ENCODE measurements at places on chromosomes 1 and 21. TPM values are rescaled to one million over a fixed set of nuclear protein-coding genes. Genes with fewer than 3 reads are reported as not detected.

STIL gene
- 5.0 TPM for total RNA-seq

PIK3R3 gene
- 36.3 TPM for total RNA-seq

PFKL gene
- total RNA-seq: 129 TPM

FAM229A gene
- 3.6 TPM for total RNA-seq

CD58 gene
- 19.6 TPM for total RNA-seq

ARHGEF16 gene
- 1.1 TPM for total RNA-seq

SYCP1 gene
- not detected for total RNA-seq

SPRR1A gene
- total RNA-seq: not detected

LEPR gene
- 5.9 TPM for total RNA-seq

SLC2A5 gene
- total RNA-seq: 0.27 TPM

TFF3 gene
- not detected for total RNA-seq

RNF186 gene
- not detected for total RNA-seq

GRCh38 chr1:244080343-244080929 is 29.4 kb downstream of the ZBTB18 start:
- no peak for DNase-seq

- DNase-seq: peak; percentile 41
Observed at GRCh38 chr1:82517586-82517985, 716.9 kb downstream of the ADGRL2 start.

DNA sequence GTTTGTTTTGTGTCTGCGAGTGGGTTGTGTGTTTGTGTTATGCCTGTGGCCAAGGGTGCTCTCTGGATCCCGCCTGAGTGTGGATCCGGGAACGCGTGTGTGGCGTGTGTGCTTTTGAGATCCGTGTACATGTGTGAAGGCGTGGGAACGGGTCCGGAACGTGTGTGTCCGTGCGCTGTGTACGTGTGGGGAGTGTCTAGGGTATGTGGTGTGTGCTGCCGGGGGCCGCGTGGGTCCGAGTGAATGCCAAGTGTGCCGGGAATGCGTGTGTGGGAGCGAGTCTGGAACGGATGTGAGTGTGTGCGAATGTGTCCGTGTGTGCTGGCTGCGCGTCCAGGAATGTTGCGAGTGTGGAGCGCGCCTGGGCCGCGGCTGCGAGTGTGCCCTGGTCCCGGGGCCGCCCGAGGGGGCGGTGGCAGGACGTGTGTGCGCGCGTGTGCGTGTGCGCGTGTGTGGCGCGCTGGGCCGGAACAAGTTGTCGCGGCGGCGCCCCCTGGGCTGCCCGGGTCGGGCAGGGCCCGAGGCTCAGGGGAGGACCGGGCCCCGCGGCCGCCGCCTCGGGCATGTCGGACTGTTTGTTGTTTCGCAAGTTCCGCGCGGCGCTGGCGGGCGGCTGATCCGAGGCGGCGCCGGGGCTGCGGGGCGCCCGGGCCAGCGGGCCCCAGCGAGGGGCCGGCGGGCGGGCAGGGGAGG is 953 bp downstream of the PTPRU start:
- peak; percentile 79 for DNase-seq

- no peak for DNase-seq
Observed at GRCh38 chr1:235270625-235271024, 57.4 kb downstream of the ARID4B start.

- DNase-seq: no peak
Observed at GRCh38 chr1:225899044-225899925, 10.3 kb upstream of the LEFTY1 start.

DNA sequence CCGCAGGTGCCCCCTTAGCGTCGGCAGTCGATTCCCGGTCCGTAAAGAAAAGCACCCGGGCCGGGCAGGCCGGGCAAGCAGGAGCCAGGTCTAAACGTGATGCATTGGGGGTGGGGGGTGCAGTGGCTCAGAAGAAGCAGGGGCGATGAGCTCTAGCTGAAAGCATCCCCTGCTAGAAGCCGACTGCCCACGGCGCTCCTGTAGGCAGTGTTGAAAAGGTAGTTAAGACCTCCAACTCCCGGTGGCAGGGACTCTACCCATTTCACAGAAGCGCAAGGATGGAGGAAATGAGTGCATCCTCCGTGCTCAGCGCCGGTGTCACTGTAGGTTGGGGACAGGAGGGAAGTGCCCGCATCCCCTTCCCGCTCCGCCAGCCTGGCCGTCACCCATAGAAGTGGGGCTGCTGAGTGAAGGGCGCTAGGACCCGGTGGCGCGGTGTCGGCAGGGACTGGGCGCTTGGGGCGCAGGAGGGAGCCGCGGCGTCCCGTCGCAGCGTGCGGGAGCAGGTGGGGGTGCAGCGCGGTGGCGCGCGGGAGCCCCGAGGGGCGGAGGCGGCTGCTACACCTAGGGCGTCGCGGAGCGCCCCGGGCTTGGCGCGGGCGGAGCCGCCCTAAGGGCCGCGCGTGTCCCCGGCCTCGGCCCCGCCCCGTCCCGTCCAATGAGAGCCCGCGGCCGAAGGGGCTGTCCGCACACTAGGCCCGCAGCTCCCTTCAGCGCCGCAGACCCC is at the start of gene WNT2B:
TSS of gene WNT2B (plus strand) at position 688 of the 727 bp plus-strand sequence. CDS start 298 bp downstream, outside the sequence.
- DNase-seq: no peak

GRCh38 chr21:45451091-45451740 is 46.3 kb downstream of the COL18A1 start:
- DNase-seq: no peak

GRCh38 chr1:42681741-42682483 is at the start of gene YBX1:
YBX1 (plus strand) TSS chr1:42682418; CDS start chr1:42682566, 148 bp downstream.
- DNase-seq: peak; percentile 95

DNA sequence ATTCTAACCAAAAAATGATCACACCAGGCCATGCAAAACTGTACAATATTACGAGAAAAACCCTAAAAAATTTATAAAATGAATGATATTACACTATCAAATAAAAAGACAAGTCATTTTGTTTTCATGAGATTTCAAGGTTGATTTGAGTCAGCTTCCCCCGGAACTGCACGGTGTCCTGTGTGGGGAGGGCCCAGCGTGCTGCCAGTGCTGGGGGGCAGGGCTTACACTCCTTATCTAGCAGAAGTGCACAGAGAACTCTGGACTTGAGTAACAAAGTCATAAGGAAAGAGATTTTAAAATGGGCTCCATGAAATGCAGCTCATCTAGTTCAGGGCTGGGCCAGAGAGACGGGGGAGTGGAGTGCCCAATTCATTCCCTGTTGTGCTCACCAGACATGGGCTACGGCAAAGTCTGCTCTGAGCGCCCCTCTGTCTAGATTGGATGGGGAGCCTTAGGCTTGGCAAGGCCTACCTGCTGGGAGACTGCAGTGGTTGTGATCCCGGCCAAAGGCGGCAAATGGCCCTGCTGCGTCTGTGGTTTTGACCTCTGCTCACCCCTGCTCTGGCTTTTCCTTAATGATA is 50.1 kb downstream of the COQ8A start:
- no peak for DNase-seq

DNA sequence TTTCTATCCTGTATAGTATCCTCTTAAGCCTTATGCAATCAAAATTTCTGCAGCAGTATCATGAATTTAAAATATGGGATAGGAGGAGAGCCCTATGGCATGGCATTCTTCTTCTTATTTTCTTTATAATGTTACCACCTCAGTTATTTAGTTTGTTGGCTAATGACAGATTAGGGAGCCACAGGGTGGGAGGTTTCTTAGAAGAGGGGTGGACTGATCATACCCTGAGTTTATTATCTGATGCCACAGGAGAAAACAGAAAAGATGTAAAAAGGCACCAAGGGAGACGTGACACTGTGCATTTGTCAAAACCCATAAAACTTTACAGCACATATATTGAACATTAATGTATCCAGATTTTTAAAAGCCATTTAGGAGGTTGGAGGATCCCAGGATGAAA is 66.9 kb downstream of the LRRC8D start:
- DNase-seq: no peak

DNA sequence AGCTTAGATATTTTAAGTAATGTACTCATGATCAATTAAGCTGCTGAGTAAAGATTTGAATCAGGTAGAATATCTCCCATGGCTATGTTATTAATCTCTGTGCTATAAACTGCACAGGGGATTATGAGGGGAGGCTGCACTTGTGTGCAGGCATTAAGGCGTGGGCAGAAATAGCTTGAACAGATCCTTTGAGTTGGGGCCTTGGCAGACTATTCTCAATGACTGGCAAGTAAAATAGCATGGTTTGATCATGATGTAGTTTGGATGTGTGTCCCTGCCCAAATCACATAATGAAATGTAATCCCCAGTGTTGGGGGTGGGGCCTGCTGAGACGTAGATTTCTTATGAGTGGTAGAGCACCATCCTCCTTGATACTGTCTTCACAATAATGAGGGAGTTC is 220.3 kb downstream of the PLPP3 start:
- DNase-seq: no peak

- no peak for DNase-seq
Observed at GRCh38 chr1:203142684-203143408, 15.3 kb downstream of the ADORA1 start.

DNA sequence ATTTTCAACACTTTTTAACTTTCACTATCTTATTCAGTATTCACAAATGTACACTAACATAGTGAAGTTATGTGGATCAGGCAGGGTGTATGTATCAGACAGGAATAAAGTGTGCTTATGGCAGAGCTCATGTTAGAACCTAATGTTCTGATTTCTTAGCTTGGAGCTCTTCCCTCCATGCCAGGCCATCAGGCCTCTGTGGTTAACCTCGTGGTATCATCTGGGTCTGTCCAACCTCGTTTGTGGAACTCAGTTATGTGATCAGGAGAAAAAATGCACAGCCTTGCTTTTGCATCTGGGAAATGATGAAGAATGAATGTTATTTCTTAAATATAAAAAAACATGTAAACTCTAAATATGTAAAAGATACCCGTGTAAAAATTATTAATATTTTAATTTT is 86.9 kb downstream of the MPZL1 start:
- DNase-seq: no peak

All from chondrocyte (in vitro differentiated cells).